AG09309 (cell line): ENCODE measurements at places on chromosomes 16 and 17.

- DNase-seq = no peak
These were observed 104.7 kb downstream of the MRM1 start for GRCh38 chr17:36705874-36706731.

DNA sequence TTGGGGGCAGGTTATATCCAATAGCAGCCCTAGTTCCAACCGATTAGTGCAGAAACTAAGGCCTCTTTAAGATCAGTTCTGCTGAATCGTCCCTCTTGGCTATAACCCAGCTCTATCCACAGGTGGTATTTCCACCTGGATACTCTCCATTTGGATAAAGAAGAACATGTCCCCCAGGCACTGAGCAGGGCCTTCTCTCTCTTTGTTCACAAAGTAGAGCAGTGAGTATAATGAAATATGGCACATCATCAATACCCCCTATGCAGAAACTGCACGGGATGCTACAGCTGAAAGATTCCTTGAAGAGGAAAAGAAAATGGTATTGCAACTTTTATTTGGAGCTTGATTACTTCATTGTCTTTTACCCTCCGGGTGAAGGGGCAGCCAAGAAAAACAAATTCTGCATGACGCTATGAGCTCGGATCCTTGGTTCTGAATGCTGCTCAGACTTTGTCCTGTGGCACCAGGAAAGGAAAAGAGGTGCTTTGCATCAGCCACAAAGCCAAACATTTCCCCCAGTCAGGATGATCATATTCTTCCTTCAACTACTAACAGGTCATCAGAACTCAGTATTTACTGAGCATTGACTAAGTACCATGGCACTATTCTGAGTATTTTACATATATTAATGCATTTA is 399.7 kb downstream of the NPIPA8 start:
- no peak for DNase-seq

GRCh38 chr17:29844339-29845048 is 85.5 kb downstream of the SSH2 start:
- no peak for DNase-seq

DNA sequence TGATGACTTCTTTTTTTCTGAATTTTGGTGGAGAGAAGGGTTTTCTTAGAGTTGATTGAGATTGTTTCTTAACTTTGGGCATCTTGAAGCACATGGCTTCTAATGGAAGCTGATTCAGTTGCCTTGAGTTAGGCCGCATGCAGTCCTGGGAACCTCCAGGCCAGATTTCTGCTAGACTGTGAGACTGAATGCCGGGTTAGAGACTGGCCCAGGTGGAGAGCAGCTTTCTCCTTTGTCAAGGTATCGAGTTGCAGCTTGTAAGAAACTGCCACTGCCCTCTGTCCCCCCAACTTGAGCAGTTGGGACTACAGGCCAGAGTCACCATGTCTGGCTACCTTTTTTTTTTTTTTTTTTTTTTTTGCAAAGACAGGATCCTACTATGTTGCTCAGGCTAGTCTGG is 77.6 kb downstream of the CLEC16A start:
- no peak for DNase-seq

- no peak for DNase-seq
These were observed 428.2 kb upstream of the MAF start for GRCh38 chr16:80028581-80029380.

DNA sequence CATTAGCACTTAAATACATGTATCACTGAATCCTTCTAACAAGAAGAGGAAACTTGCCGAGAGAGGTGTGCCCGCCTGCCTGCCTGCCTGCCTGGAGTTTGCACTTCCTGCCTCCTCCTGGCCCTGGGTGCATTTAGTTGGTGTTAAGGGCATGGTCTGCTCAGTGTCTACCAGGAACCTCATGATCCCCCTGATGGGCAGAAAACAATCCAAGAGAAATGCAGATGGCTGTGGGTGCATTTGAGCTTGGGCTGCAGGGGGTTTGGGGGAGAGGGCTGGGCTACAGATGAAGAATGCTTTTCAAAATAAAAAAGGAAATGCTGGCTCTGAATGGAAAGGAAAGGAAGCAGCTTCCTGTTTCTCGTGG is 10.1 kb downstream of the KSR1 start:
- no peak for DNase-seq

DNA sequence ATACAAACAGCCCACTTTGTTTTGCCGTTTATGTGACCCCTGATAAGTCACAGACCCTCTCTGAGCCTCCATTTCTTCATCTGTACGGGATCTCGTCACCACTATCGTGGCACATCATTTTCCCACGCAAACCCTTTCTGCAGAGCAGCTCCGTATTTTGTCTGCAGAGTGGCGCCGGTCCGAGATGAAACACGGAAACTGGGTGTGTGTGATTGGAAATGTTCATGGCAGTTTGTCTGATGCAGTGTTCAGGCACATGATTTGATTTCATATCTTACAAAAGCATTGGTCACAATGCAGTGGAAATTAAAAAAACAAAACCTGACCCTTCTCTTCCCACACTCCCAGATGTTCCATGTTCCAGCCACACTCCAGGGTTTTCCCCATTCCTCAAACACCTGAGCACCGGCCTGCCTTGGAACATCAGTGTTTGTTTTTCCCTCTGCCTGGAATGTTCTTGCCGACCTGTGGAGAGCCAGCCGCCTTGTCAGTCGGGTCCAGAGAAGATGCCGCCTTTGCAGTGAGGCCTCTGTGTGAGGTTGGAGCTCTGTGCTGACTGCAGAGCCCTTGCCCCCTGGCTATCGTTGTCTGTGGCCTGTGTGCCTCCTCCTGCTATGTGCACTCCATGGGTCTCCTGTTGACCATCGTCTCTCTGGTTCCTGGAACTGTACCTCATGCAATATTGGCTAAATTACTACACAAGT is 39.2 kb downstream of the NT5M start:
- DNase-seq = no peak

DNA sequence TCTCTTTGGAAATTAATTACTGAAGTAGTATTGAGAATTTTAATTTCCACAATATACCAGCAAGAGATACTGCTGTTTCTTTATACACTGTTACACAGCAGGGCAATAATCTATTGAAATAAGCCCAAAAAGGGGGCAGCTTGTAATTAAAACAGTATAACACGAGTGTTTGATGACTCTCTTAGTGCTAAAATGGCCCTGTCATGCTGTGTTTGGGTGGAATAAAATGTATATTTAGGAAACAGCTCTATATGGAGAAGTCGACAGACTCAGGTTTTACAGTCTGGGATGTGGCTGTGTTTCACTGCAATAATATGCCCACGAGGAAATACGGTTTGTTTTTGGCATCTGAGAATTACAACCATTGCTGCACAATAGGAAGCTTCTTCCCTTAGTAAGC is 537.7 kb upstream of the HSBP1 start:
- DNase-seq = no peak

DNA sequence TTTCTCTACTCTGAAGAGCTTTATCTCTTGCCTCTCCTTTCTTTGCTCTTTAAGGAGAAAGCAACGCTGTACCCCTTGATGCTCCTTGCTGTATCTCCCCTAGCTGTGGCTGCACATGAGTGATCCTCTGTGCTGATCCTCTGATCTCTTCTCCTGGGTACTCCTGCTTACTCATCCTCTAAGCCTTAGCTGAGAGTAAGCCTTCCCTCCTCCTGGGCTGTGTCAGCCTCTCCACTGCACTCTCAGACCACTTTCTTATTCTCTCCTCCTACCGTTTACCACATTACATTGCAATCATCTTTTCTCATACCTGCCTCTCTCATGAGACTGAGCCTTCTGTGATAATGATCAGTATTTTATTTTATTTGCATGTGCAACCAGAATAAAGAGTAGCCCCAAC is 25.1 kb downstream of the SOX9 start:
- no peak for DNase-seq

- DNase-seq = no peak
These were observed 7.6 kb upstream of the PKMYT1 start for GRCh38 chr16:2987833-2988232.

DNA sequence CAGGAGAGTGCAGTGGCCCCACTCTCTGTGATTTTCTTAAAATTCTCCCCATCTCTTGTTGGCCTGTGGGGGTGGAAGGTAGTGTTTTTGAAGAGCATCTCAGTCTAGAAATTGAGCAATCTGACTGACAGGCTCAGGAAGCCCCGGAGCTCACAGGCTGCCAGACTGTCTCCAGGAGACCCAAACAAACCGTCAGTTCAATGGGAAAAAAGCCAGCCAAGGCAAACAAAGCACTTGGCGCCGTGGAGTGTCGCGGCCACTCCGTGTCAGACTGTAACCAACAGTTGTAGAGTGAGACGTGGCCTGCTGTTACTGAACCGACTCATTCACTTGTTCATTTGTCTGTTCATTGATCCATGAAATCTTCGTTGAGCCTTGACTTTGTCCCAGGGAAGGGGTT is 33.7 kb downstream of the RGS9 start:
- no peak for DNase-seq
